NCI-H1417 (cell line): ENCODE measurements at places on chromosomes 7 and 10.

GRCh38 chr7:110759069-110759468 lies 331.9 kb upstream of the LRRN3 start:
- no peak for DNase-seq

DNA sequence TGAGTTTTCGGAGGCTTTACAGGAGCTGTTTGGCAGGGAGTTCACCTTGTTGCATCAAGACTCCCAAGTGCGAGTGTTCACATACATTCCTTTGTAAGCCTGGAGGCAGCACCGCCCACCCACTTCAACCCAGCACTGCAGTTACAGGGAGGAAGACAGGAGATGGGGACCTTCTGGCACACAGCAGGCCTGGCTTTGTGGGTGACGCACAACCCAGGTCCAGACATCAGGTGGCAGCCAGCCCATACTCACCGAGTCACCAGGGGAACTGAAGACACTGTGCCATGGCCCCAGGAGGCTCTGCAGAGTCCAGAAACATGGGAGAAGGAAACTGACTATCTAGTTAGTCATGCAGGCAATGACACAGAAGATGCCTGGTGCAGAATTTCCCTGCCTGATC lies 305.9 kb upstream of the RNF32 start:
- no peak for DNase-seq

GRCh38 chr7:137937202-137937560 lies 64.7 kb downstream of the CREB3L2 start:
- DNase-seq: no peak

- no peak for DNase-seq
These were observed 21.6 kb downstream of the MEST start for GRCh38 chr7:130513447-130513846.

- DNase-seq: no peak
These were observed 5.6 kb upstream of the BPGM start for GRCh38 chr7:134640842-134641715.
